ENCODE measurements at places on chromosomes 2 and 18.

DNA sequence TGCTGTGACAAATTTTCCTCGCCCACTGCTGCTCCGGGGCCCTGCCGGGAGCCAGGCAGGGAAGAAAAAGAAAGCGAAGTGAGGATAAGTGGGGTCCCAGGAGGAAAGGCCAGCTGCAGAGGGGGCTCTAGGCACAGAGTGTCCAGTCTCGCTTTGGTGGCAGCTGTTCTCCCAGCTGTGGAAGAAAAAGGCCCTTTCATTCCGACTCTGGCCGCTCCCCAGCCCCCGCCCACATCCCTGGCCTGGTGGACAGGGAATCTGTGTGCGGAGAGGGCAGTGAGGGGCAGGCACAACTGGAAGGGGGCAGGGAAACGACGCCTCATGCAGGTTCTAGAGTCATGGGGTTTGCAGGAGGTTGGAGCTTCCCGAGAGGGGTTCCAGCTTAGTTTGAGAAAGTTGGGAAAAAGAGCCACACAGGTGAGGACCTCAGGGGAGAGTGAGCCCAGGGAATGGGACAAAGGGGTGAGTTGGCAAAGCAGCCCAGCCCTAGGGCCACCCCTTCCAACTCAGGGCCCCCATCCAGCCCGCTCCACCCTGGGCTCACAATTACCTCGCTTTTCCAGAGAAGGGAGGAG is 1.8 kb downstream of the RTKN start:
- DNase-seq: no peak

DNA sequence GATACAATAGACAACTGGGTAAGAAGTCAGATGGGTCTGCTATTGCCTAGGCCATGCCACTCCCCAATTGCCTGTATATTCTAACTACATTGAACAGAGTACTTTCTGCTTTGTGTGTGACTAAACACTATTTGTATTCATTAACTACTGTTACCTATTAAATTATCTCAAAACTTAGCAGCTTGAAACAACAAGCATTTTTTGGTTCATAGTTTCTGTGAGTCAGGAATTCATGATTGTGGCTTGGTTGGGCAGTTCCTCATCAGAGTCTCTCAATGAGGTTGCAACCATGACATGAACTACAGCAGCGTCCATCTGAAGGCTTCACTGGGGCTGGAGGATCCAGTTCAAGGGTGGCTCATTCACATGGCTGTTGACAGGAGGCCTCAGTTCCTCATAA is 205.7 kb downstream of the EN1 start:
- DNase-seq: no peak

DNA sequence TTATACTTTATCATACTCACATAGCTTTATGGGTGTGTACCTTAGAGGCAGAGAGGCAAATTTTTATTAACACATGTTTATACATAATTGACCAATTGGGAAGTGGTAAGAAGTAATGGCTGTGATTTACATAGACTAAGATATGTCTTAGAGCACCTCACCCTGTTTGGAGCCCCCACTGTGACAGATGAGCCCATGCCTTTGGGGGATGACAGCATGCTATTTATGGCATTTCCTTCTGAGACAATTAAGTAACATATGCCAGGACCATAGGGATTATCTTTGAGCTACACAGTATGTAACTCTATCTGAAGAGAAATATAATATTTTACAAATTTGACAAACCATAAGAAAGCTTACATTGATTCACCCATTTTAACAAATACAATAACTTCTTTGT is 1655.3 kb upstream of the ACVR2A start:
- no peak for DNase-seq

- DNase-seq: no peak
Observed at GRCh38 chr2:201182650-201183364, at the start of gene CASP10. Gene CASP10, plus strand, starts transcription at chr2:201183141. Its CDS starts 2,637 bp downstream, at chr2:201185778.
